NCI-H2171 (cell line): ENCODE measurements at places on chromosomes 6 and 20.

GRCh38 chr6:28496099-28496779, 19.4 kb downstream of the GPX6 start:
- no peak for DNase-seq

GRCh38 chr6:15152700-15153099, 93.2 kb upstream of the JARID2 start:
- DNase-seq, result peak; percentile 53

DNA sequence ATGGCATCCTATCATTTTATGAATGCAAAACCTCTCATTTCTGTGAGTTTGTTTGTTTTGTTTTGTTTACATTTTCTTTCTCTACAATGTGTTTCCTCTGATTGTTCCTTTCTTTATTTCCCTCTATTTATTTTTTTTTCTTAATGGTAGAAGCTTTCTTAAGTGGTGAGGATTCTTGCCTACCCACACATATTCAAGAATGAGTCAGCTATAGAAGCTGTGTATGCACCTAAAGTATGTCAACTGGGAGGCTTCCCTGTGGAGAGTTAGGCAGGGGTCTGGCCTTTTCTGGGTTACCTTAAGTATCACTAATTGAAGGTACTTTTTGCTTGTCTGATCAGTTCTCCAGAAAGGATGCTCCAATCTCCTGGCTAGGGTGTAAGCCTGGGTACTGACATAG, 354.0 kb downstream of the ESR1 start:
- no peak for DNase-seq

DNA sequence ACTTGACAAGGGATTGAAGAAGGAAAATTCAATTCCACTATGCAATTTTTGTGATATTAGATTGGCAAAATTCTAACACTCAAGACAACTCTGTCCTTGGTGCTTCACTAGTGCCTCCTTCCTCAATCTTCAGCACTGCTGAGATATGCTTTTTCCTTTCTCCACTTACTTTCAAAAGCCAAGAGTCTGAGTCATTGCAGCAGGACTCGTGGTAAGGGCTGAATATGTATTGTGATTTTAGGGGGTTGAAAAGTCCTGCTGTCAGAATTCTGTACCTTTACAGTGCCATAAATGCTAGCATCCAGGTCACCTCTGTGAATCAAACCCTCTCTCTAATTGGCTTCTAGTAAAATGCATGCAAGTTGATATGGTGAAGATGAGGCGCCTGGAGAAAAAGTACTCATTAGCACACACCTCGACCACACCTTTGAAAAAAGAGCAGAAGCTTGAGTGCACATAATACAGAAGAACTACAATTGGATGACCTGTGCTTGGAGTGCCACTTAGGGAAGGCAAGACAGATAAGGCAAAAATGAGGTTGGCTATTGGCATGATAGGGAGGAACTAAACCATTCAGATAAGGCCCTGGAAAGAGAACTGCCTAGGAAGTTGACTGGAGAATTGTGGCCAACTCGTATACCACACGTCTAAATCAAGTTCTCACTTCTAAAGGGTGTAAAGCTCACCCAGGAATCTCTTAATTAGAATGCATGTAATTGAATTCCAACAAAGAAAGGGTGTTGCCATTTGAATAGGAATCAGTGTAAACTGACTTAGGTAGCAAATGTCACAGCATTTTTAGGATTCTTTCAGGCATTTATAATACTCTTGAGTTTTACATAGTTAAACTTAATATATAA, 43.6 kb upstream of the FAM83B start:
- no peak for DNase-seq

GRCh38 chr20:48951646-48952045, 30.1 kb downstream of the ARFGEF2 start:
- DNase-seq, result no peak

- no peak for DNase-seq
Observed at GRCh38 chr20:5670874-5671273, 79.3 kb upstream of the SHLD1 start.

DNA sequence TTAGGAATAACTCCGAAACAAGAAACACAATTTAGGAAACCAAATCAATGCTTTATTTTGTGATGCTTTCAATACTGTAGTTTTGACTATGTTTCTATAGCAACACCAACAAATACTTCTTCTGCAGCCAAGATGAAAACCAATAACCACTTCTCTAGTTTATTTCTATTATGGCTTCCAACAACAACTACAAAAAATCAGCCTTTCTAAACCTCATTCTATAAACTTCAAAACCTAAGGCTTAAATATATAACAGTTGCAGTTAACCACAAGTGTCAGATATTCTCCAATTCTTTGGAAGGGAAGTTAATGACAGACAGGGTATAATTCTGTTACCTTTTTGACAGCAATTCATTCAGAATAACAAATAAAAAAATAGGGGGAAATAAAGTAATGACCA, 80.9 kb downstream of the EPB41L2 start:
- no peak for DNase-seq

DNA sequence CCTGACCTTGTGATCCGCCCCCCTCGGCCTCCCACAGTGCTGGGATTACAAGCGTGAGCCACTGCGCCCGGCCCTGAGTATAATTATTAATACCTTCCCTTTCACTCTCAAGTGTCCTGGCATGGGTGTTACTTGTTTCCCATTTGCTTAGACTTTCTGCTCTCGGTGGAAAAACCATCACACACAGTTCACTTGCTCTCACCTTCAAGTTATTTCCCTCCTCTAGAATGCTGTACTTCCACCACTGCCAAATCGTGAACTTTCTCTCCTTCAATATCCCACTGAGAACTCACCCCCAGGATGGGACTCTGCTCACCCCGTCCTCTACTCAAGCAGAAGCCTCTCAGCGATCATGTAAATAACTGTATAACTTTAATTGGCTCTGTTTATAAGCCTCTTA, 4.6 kb upstream of the HIVEP1 start:
- no peak for DNase-seq

DNA sequence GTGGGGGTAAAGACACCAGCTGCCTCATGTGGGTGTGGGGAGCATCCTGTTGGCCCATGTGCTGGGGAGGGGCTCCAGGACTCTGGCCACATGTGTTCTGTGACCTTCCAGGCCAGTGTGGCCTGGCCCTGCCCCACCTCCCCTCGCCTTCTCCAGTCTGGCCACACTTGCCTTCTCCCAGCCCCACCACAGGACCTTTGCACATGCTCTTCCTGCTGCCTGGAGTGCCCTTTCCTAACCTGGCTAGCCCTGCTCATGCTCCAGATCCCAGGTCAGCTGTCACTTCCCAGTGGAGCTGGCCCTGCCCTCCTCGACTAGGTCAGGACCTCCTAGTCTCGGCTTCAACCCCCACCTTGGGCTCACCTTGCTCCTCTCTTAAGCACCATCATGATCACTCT, 183.8 kb downstream of the CDH4 start:
- no peak for DNase-seq

- no peak for DNase-seq
Observed at GRCh38 chr6:53917464-53917842, 122.6 kb downstream of the LRRC1 start.

GRCh38 chr6:112311950-112312547, 35.1 kb upstream of the RFPL4B start:
- DNase-seq, result peak; percentile 9

DNA sequence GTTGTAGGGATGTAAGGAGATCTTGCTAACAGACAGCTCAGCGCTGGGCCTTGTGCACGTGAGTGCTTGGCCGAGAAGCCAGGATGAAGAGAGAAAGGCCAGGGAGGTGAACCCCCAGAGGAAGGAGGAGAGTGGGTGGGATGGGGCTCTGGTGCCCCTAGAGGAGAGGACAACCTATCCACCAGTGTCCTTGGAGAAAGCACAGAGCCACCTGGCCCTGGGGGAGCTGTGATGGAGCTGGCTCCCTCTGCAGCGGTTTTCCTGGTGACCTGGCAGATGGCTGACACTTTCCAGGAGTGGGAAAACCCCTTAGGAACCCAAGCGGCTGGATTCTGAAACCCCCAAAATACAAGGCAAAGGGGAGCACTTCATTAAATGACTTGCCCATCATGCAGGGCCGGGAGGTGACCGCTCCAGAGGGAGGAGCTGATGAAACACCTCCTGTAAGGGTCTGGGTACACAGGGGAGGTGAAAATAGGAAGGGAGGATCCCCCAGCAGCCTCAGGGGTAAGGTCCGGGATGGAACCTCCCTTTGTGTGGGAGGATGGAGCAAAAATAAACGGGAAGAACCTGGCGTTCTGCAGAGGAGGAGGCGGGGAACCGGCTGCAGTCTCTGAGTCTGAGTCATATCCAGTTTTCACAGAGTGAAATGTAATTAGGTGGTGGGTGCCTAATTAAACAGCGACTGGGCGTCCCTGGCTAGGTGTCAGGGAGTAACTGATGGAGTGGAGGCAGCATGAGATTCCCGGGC, 80.4 kb downstream of the SULF2 start:
- no peak for DNase-seq

DNA sequence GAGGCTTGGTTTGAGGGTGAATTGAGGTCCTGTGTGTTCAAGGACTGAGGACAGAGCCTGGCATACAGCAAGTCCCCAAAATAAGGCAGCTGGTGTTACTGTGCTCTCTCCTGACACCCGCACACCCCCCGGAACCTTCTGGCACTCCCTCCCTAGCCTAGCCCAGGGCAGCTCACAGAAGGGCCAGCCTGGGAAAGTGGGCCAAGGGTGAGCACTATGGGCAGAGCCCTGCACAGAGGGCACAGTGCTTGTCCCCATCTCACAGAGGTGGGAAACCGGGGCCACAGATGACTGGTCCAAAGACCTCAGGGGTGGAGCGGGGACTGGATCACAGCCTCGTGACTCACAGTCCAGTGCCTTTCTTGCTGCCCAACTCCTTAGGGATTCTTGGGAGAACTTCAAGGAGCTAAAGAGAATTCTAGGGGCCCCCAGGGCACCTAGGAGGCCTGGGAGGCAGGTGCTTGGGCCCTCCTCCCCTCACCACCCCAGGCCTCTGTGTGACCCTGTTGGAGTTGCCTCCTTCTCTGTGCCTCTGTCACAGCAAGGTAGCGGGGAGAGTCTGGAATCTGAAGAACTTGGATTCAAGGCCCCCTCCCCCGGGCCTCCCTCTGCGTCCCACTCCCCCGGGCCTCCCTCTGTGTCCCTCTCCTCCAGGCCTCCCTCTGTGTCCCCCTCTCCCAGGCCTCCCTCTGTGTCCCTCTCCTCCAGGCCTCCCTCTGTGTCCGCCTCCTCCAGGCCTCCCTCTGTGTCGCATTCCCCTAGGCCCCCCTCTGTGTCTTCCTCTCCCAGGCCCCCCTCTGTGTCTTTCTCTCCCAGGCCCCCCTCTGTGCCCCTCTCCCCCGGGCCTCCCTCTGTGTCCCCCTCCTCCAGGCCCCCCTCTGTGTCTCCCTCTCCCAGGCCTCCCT, 13.5 kb downstream of the DLGAP4 start:
- DNase-seq, result no peak

- DNase-seq, result no peak
Observed at GRCh38 chr20:38317422-38317821, 13.5 kb downstream of the BPI start.

DNA sequence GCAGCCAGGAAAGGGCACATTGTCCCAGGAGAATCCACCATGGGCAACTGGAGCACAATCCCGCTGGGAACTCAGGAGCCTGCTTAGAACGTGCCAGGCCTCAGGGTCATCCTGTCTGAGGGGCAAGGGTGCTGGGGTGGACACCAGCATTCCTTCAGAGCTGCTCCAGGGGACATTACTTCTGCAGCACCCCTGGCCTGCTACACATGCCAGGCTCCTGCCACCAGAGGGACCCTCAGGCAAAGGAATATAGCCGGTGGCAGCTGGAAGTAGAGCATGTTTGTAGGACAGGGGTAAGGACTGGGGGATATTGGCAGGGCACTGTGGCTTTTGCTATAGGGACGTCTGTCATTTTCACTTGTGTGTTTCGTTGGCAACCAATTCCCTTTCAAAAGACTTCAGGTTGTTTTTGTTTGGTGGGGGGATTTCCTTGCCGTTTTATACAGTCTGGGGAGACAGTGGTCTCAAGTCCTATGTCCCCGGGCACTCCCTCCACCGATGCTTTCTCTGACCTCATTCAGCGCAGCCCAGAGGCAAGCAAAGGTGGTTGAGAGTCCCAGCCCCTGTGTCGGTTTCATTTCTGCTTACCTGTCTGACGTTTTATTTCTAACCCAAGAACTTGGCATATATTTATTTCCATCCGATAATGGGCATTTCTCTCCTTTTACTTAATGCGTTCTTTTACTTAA, 130.8 kb downstream of the JPH2 start:
- peak; percentile 34 for DNase-seq

DNA sequence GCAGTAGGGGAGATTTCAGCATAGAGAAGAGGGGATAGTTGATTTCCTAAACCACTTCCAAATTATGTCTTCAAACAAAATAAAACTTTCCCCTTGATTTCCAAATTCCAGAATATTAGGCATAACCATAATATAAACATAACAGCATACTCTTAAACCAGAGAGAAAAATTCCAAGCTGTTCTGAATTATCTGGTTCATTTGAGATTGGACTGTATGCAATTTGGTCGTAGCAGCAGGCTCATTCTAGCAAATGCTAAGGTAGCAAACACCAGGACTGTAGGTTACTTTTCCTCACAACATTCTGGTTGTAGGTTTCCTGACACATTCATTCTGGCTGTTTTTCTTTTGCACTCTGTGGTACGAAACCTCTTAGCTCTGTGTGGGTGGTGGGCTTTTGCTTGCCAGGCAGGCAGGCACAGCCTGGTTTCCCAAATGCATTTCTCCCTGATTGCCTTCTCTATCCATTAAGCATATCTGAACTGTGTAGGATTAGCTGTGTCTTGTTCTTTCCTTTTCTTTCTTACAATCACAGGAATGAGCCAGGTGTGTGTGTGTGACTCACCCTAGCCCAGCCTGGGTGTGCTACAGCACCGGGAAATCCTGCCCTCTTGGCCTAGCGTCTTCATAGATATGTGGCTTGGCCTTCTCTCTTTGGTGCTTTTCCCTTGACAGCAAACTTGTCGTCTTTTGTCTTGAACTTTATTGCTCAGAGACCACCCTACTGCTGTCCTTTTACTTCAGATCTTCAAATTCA, 77.1 kb downstream of the JARID2 start:
- DNase-seq, result no peak

DNA sequence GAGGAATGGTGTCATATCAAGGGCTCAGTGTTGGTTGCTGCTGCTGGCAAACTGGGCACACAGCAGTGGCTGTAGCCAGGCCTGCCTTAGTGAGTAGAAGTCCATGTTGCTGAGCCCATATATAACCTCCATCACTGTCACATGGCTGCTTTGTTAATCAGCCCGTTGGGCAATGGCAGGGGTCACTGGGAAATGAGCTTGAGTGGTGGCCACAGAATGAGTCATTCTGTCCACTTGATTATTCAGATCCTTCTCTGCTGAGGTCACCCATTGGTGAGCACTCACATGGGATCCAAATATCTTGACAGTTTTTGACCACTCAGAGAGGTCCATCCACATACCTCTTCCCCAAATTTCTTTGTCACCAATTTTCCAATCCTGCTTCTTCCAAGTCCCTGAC, 898.9 kb upstream of the EYS start:
- DNase-seq, result no peak

- DNase-seq, result no peak
Observed at GRCh38 chr6:167851370-167851952, 24.8 kb downstream of the AFDN start.

GRCh38 chr20:14341801-14342200, 4.4 kb upstream of the FLRT3 start:
- DNase-seq, result no peak

- DNase-seq, result no peak
Observed at GRCh38 chr20:15256676-15257568, 919.5 kb upstream of the FLRT3 start.

- no peak for DNase-seq
Observed at GRCh38 chr6:44235269-44235668, 11.6 kb upstream of the HSP90AB1 start.

GRCh38 chr6:82467338-82467737, 103.7 kb downstream of the TPBG start:
- no peak for DNase-seq

- DNase-seq, result no peak
Observed at GRCh38 chr20:2103461-2104153, 2.0 kb downstream of the STK35 start.

- DNase-seq, result peak; percentile 1
Observed at GRCh38 chr20:44170816-44171410, 16.1 kb downstream of the JPH2 start.
